ENCODE measurements at places on chromosomes 1 and 21.

DNA sequence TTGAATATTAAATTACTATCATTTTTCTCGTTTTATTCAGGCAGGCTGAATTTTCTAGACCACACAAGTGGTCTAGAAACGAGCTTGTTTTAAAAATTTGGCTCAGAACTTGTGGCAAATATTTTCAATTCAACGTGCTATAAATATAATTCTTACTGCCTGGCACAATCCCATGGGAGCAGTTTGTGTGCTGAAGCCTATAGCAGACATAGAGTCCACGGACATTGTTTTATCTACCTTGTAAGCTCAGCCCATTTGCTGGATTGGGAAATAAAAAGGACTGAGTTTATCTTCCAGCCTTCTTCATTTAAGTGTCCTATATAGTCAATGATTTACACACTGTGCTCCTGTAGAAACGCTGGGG lies 103.4 kb downstream of the ZBTB18 start:
- no peak for DNase-seq

- DNase-seq: no peak
Observed at GRCh38 chr21:27418346-27418745, 451.5 kb upstream of the ADAMTS5 start.

GRCh38 chr1:243271996-243272395 lies 16.2 kb downstream of the SDCCAG8 start:
- no peak for DNase-seq

DNA sequence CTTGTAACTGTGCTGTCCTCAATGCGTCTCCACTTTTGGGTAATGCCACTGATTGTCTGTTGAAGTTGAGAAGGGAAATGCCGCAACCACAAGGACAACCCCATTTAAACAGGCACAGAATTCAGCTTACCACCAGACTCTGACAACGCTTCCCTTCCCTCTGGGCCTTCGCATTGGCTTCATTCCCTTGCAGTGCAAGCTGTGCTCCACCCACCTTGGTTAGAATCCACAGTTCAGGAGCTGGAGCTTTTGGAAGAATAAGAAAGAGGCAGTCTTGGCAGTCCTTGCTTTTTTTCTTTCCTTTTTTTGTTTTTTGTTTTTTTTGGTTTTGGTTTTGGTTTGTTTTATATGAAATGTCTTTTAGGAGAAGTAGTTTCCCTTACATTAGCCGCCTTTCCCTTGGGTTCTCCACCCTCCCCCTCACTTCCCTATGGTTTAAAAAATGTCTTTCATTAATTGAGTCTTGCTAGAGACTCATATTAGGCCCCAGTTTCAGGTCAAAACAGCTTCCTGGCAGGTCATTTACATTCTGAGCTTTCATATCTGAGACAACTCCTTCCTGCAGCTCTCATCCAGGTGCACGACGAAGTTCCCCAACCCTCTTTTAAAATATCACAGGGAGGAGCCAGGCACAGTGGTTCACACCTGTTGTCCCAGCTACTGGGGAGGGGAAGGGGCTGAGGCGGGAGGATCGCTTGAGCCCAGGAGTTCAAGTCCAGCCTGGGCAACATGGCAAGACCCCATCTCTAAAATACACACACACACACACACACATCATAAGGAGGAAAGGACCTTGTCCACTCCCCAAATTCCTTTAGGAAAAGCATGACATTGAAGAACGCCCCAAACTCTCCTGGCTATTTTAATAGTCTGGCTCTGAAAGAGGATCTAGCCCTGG lies 20.7 kb upstream of the LAX1 start:
- peak; percentile 38 for DNase-seq
